Subcutaneous preadipocyte (primary cell): ENCODE measurements at places on chromosomes 6 and 20. TPM values are rescaled to one million over a fixed set of nuclear protein-coding genes. Genes with fewer than 3 reads are reported as not detected.

Gene TNXB
- 99.6 and 179 TPM in 2 replicates for total RNA-seq

Gene NT5DC1
- total RNA-seq, result 2.6 and 4.7 TPM in 2 replicates

Gene COL10A1
- 6.6 and 7.2 TPM in 2 replicates for total RNA-seq

Gene STMND1
- total RNA-seq, result not detected in 2 replicates

Gene ZNF165
- 0.37 and 0.39 TPM in 2 replicates for total RNA-seq

Gene LY86
- not detected in 2 replicates for total RNA-seq

Gene CLPSL2
- not detected in 2 replicates for total RNA-seq

Gene KCNS1
- total RNA-seq, result under 0.01 and 0.20 TPM in 2 replicates

Gene IL17F
- not detected in 2 replicates for total RNA-seq

Gene TOX2
- total RNA-seq, result 1.1 and 2.0 TPM in 2 replicates

Gene MCM8
- total RNA-seq, result 8.1 and 18.0 TPM in 2 replicates

Gene CLDN20
- total RNA-seq, result not detected in 2 replicates

Gene PLN
- total RNA-seq, result not detected in 2 replicates

Gene SPATA25
- 1.4 and 1.5 TPM in 2 replicates for total RNA-seq

Gene XKR7
- not detected in 2 replicates for total RNA-seq

Gene PGC
- not detected in 2 replicates for total RNA-seq

Gene CRISP3
- total RNA-seq, result not detected in 2 replicates
